ENCODE measurements at places on chromosomes 2 and 18.
A peak's percentile ranks its signal among the peaks of the same experiment; 100 is the strongest.

GRCh38 chr2:24115057-24115456 lies 8.1 kb downstream of the PFN4 start:
- DNase-seq: no peak

DNA sequence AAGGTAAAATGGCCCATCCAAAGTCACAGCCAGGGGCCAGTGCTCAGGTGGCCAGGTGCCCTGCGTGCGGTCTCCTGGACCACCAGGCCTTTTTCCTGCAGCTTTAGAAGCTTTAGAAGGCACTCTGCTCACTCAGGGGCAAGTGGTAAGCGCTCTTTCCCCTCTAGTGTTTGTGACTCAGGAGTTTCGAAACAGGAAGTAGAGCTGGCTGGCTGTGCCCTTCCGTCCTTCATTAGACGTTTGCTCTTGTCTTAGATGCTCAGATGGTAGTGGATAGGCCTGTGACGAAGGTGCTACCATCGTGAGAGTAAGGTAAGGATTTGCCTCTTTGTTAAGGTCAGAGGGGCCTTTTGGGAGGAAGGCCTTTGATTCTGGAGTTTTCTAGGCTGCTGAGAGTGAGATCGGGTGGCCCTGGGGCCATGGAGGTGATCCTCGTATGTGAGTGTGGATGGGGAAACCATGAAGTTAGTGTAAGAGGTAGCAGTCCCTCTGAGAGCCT lies at the start of gene CASP8:
Gene CASP8, plus strand, starts transcription at position 235 of the 499 bp plus-strand sequence. CDS start 5,951 bp downstream, outside the sequence.
- peak; percentile 88 for DNase-seq

GRCh38 chr18:35241448-35241804 lies 592 bp downstream of the ZNF397 start:
- DNase-seq: no peak

DNA sequence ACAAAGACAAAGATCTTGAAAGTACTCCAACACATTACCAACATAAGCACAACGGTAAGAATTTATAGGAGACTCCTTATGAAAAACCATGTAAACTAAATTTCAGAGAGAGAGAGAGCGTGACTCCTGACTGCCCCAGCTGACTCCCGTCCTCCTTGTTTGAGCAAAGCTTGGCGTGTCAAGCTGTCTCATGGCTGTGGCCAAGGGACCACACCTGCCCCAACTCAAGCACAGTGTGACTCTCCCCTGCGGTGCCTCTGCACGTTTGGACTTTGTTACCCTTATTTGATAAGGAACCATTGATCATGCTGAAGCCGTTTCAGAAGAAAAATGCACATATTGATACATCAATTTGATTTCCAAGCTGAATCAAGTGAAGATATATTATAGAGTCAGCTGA lies 124.8 kb downstream of the COL6A3 start:
- no peak for DNase-seq

DNA sequence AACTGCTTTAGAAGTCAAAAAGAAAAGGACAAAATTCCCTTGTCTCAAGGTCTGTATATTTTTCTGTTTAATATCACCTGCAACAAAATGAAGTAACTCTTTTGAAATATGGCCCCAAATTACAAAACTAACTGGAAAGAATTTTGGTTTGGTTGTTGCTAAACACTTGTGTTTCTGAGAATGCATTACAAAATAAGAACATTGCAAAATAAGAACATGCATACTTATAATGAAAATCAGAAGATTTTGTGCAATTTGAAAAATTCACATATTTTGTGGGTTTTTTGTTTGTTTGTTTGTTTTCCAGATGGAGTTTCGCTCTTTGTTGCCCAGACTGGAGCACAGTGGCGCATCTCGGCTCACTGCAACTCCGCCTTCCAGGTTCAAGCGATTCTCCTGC lies 21.8 kb downstream of the NDUFB3 start:
- no peak for DNase-seq

DNA sequence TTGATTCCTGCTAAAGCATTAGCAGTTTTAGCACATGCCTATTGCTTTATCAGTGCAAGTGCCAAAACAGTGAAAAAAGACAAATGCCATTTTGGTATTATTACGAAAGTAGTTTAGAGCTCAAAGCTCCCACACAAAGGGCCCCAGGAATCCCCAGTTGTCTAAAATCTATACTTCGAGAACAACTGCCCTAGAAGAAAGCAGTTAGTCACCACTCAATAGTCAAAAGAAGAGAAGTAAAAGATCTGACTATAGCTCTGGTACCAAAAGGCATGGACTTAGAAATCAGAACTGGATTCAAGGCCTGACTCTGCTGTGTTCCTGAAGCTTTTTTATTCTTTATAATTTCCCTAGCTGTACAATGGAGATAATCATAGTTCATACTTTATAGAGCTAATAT lies 21.8 kb downstream of the SCN3A start:
- DNase-seq: no peak

DNA sequence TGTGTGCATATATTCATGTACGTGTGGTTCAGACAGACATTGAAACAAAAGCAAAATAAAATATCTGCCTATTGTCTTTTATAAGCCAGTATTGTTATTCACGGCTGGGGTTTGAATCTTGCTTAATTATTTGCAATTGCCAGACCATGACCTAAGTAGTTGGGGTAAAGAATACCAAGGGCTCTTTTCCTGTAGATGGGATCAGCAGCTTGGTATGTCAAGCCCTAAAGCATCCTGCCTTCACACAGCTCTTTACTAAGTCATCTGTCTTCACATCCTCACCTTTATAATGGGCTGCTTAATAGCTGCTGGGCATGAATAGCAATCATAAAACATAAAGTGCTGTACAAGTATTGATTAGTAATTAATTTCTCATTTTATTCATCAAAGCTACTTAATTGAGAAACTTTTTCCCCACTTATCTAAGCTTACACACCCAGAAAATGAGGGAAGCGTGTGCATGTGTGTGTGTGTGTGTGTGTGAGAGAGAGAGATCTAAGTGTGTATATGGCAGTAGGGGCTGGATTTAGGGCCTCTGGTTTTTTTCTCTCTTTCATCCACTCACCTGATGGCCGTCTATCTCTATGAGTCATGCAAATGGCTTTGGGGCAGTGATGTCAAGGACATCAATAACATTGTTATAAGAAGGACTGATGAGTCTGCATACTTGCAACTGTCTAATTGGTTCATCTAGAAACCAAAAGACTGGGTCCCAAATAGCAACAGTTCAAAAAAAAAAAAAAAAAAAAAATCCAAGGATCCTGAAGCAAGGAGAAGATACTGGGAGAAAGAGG lies 244.1 kb upstream of the TNP1 start:
- no peak for DNase-seq

GRCh38 chr18:75137346-75137877 lies 71.5 kb downstream of the PTGR3 start:
- no peak for DNase-seq

GRCh38 chr18:8703781-8704301 lies 1.5 kb upstream of the MTCL1 start:
- DNase-seq: no peak

Measured in CD4-positive, alpha-beta T cell treated with Interleukin-17A for 1 hour (primary cell).